Fibroblast of skin of left biceps (primary cell): ENCODE measurements at places on chromosomes 1 and 21.

GRCh38 chr1:201597551-201598230, 58.8 kb downstream of the NAV1 start:
- DNase-seq = no peak

GRCh38 chr1:89545264-89546038, 20.8 kb downstream of the LRRC8B start:
- DNase-seq = no peak

DNA sequence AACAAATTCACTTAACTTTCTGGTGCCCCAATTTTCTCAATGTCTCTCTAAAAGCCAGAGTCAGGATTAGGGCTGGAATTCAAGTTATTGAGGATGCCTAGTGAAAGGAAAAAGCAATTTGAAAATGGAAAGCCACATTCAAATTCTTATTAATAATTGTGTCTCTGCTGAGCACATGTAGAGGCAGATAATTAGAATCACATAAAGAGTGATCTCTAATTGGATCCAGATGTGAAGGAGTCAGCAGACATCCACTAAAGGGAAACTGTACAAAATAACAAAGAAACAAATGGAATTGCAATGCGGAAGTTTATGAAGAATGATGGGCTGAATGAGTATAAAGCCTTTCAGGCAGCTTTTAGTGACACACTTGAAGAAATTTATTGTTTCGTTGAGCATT, 482.6 kb downstream of the TTLL7 start:
- DNase-seq = peak; percentile 88

DNA sequence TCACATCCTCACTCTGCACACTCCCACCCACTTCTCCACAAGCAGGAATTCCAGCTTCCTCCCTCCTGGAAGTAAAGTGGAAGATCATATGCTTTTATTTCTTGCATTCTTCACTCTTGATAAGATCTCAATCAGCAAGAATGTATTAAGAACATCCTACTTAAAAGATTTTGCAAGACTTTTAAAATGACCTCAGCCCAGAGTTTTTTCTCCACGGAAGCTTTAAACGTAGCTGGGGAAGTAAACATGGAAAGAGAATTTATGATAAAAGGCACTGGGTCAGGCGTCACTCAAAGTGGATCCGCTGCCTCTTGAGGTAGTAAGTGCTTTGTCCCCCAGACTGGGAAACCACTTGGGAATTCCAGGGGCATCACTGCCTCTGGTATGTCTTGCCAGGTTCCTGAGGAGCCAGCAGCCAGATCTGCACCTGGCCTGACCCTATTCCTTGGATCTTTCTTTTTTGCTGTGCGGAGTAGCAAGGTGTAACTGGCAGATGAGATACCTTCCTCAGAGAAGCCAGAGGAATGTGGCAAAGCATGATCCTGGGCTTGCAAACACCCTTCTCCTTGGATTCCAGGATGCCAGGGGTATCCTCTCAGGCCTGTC, 33.9 kb downstream of the CDK18 start:
- no peak for DNase-seq

DNA sequence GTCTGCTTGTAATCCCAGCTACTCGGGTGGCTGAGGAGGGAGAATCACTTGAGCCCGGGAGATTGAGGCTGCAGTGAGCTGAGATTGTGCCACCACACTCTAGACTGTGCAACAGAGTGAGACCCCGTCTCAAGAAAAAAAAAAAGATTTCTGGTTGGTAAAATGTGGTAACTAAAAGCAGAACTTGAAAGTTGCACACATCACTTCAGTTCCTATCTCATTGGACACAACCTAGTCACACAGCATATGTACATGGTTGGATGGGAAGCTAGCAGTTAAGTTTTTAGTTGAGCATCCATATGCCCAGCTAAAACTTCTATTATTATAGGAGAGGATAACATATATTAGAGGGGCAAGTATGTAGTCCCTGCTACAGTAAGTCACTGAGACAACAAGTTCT, 22.1 kb downstream of the BCAS2 start:
- DNase-seq = no peak

DNA sequence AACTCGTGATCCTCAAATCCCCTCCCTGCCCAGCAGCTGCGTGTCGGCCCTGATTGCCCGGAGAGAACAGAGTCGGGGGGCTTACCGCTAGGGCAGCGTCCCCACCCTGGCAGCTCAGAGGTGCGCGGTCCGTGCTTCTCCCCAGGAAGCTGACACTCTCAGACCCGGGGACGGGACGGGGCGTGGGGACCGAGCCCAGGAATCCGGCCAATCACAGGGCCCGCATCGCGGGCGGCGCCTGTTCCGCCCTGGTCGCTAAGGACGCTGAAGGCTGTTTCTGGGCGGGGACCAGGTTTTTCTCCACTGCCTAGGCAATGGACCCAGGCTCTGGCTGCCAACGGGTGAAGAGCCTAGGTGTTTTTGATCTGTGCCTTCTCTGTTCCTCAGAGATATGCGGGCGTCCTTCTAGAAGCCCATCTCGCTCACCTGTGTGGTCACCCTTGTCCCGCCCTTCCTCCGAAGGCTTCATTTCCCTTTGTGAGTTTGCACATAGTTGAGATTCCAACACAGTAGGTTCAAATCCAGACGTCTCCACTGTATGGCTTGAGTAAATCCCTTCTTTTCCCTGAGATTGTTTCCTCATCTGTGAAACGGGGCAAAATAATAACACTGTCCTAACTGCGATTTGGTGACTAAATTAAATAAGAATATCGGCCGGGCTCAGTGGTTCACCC, at the start of gene C1orf87:
Gene C1orf87, minus strand, starts transcription at position 166 of the 674 bp plus-strand sequence. CDS start 1,127 bp downstream, outside the sequence.
- no peak for DNase-seq

DNA sequence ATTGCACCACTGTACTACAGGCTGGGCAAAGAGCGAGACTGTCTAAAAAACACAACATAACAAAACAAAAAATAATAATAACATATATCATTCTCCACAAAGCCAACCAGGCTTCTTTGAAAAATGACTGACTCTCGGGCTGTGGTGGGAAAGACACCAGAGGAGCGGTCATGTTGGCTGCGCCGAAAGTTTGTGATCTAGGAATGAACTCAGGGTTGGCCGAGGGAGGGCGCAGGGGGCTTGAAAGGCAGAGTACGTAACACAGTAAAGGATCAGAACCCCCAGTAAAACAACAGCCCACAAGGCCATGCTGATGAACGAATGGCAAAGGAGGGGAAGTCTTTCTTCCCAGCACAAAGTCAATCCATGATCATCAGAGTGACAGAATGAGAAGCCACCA, 4.7 kb downstream of the SLC35E2B start:
- DNase-seq = no peak

DNA sequence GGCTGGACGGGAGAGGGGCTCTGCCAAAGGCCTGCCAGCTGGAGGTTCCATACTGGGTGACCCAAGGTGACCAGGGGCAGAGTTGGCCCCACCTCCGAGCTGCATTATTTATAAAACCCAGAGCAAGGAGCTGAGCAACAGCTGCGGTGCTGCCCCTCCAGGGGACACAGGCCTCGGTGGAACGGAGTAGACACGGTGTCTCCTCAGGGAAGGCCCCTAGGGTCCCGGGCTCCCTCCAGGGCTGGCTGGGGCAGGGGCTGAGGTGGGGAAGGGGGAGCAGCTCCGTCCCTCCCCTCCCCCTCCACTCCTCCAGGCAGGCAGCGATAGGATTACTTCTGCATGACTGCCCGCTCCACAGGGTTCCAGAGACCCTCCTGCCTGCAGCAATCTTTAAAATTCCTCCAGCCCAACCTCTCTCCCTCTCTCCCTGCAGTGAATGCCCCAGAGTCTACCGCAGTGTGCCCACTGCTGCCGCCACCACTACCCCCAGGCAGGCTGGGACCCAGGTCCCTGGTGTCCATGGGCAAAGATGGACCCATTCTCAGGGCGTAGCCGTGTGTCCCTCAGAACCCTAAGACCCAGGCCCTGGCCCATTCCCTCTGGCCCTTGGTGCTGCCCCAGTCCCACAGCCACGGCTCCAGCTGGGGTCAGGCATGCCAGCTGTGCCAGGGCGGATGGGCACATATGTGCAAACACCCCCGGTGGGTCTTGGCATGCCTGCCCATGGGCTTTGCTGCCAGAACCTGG, 10.8 kb downstream of the AHDC1 start:
- DNase-seq = no peak

DNA sequence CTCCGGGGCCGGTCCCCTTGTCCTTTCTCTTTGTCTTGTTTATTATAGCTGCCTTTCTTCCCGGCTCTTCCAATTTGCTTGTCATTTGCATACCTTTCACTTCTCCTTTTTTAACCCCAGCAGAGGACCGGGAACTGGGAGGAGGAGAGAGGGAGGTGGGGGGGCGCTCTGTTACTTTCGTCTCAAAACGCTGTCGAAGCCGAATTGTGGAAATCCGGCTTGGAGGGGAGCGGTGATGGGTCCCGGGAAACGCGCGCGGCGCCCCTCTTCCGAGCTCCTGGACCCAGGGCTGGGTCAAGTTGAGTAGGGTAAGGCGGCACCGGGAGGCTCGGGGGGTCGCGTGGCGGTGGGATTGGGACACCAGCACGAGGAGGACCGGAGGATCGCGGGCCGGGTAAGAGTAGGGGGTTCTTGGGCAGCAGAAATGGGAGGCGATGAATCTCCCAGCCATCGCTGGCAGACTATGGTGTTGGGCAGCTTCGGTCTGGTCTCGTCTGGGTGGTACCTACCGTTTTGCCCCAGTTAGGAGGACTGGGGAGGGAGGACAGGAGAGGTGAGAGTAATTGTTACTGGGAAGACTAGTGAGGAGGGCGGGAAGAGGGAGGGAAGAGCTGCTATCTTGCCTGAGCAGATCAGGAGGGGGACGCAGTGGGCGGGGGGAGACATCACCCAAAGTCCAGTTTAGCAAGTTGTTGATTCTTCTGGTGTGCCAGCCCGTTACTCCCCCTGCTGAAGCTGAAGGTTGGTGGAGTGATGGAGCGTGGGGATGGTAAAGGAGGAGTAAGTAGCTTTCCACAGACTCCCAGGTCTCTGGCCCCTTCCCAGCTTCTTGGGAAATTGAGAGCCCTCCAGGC, 1.5 kb downstream of the PROX1 start:
- DNase-seq = no peak

GRCh38 chr1:3292051-3292722, 162.3 kb upstream of the ARHGEF16 start:
- DNase-seq = no peak

DNA sequence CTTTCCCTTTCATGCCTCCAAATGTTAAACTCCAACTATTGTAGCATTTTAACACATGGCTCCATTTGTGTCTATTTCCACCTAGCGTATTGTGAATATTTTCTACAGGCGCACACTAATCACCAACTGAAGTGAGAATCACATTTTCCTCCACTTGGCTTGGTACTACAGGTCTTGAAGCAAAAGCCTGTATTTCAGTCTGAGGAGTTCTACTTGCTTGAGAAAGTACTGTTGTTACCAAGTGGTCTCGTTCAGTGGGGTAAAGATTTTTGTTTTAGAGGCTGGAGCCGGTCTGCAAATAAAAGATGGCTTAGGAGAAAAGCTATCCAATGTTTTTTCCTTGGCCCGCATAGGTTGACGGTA, 550 bp upstream of the PTBP2 start:
- peak; percentile 16 for DNase-seq

GRCh38 chr1:5890346-5891106, 101.7 kb downstream of the NPHP4 start:
- DNase-seq = no peak

- peak; percentile 39 for DNase-seq
Observed at GRCh38 chr1:61491497-61491896, 233.4 kb downstream of the TM2D1 start.

- DNase-seq = no peak
Observed at GRCh38 chr1:160954158-160955104, at the start of gene ITLN2. TSS of gene ITLN2 (minus strand) at chr1:160954809. CDS start at chr1:160954741, 68 bp downstream.

DNA sequence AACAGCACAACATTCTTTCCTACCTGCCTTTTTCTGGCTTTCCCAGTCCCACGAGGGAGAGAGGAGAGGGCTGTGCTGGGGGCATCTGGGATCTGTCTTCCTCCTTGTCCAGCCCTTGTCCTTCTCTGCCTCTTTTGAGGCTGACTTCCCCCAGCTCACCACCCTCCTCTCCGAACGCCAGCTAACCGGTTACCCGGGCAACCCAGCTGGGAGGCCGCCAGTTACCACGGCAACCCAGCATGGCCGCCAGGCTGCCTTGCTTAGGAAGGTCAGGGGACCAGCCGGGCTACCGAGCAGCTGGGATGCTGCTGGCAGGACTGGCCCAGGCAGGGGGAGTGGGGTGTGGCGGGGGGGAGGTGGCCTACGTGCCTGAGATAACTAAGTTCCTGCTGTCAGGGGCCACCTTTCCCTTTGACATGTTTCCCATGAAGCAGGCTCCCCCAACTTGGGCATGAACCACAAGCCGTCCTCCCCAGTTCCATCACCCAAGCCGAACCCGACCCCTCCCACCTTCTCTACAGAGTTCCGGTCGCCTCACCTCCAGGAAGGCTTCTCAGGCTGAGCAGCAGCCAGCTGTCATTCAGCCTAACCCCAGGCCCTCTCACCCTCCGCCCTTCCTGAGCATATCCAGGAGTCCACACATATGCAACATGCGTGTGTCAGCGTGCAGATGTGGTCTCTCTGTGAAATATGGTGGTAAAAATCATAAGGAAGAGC, 8.7 kb downstream of the PLEKHA6 start:
- DNase-seq = no peak

DNA sequence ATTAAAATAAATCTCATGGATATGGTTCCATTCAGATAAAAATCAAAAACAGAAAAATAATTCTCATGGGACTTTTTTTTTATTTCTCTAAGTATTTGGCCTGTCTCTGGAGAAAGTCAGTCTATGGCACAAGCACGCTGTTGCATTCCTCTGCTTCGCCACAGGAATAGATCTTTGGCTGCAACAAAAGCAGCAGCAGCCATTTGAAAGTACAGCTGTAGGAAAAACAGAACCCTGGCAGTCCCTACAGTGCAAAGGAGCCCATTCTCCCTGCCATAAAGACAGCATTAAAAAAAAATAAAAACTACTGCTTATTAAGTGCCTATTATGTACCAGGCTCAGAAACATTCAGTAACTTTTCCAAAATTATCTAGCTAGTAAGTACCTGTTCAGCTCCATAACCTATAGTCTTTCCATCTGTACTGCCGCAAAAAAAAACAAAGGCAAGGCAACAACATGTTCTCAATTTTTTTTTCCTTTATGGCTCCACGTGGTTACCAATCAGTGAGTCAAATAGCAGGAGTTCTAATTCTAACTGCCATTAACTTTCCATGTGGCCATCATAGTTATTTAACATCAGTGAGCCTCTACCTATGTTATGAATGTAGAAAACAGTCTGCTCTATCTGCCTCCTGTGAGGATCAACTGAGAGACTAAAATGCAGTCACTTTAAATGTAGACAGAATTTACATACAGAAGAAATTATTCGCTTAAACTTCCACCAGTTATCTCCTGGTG, 22.7 kb downstream of the SLC35D1 start:
- DNase-seq = no peak

- DNase-seq = no peak
Observed at GRCh38 chr1:22773981-22774832, 63.6 kb downstream of the EPHB2 start.

- no peak for DNase-seq
Observed at GRCh38 chr1:206716870-206717673, 32.4 kb downstream of the MAPKAPK2 start.

DNA sequence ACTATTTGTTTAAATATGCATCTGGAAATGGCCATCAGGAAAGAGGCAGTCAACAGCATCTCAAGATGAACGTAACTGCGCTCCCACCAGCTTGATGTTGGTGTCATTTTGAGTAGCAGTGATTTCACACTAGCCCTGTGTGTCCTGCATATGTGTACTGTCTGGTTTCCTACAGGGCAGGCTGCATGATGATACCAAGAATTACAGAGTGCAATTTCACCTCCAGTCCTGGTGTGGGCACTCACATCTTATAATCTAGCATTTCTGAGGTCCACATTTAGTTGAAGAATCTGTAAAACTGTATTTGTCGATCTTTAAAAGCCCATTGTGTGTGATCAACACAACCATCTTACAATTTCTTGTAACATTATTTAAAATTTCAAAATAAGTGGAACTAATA, 336.4 kb downstream of the PAPPA2 start:
- DNase-seq = no peak
